ENCODE measurements at places on chromosomes 1 and 21.

- DNase-seq: no peak
Observed at GRCh38 chr1:209486861-209487593, 96.5 kb upstream of the CAMK1G start.

GRCh38 chr1:238982736-238983135 lies 403.6 kb upstream of the CHRM3 start:
- DNase-seq: no peak

DNA sequence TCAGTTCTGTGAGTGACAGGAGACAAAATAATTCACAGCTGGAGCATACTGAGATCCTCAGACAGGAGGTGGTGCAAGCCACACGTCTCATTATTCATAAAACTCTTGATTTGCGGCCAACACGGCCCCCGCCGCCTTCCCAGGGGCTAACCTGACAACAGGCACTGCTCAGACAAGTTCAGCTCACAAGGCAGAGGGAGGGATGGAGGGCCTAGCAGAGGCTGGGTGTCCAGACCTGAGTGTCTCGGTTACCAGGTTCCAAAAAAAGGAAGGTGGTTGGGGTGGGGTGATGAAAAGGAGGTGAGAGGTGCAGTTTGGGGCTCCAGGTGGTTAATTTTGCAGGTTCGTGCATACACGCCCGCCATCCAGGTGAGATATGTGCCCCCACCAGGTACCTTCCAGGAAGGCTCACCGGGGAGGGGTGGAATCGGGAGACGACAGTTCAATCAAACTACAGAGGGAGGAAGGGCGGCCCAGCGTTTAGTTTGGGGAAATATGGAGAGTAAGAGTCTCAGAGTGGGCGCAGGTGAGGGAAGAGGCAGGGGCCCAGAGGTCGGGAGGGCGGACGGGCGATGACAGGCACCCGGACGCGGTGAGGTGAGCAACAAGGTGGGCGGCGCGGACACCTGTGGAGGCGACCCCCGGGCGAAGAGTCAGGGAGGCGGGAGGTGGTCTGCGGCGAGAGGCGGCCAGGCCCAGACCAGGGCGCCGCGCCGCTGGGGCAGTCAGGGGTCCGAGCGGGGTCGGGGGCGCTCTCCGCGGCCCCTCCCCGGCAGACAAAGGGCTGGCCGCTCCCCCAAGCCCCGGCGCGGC lies 629 bp downstream of the CTNNBIP1 start:
- DNase-seq: no peak

DNA sequence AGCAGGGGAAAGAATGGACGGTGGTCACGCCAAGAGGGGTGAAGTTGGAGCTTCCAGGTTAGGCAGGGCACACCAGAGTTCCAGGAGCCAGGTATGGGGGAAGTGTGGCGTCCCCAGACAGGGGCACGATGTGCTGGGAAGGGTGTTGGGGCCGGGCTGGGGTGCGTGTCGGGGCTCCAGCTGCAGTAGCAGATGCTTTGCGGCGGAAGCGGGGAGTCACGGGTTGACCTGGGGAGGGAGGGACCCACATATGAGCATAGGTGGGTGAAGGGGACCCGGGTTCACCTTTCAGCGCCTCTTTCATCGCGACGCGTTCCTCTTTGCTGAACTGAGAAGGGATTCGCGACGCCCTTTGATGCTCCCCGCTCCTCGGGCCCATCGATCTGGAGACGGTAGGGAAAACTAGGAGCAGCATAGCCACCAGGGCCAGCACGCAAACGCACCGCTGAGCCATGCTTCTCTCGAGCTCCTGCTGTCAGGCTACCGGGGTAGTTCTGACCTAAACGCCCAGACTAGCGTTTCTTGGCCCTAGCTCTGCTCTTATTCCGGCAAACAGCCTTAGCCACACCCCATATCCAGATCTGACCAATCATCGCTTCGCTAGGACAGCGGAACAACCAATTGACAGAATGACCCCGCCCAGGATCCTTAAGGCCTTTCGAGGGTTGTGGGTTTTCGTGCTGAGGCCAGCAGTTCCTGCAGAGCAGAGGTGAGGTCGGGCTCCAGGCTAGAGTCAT lies at the start of gene PM20D1:
Gene PM20D1, minus strand, starts transcription at position 514 of the 737 bp plus-strand sequence. Its CDS starts 60 bp downstream, at position 454.
- peak; percentile 87 for DNase-seq

GRCh38 chr1:208239473-208240381 lies 4.5 kb downstream of the PLXNA2 start:
- no peak for DNase-seq

DNA sequence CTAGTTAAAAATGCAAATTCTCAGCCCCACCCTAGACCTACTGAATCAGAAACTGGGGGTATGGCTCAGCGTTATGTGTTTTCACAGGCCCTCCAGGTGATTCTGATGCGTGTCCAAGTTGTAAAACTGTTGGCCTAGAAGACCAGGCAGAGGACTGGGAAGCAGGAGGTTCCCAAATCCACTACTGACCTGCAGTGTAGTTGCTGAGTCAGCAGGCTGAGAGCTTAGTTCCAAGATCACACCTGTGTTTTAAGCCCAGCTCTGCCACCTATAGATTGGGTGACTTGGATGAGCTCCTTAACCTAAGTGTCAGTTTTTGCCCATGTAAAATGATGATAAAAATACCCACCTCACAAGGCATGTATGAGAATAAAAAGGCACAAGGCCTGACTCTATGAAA lies 4.1 kb downstream of the GRHL3 start:
- DNase-seq: no peak

GRCh38 chr1:79090985-79091384 lies 84.5 kb upstream of the ADGRL4 start:
- no peak for DNase-seq

DNA sequence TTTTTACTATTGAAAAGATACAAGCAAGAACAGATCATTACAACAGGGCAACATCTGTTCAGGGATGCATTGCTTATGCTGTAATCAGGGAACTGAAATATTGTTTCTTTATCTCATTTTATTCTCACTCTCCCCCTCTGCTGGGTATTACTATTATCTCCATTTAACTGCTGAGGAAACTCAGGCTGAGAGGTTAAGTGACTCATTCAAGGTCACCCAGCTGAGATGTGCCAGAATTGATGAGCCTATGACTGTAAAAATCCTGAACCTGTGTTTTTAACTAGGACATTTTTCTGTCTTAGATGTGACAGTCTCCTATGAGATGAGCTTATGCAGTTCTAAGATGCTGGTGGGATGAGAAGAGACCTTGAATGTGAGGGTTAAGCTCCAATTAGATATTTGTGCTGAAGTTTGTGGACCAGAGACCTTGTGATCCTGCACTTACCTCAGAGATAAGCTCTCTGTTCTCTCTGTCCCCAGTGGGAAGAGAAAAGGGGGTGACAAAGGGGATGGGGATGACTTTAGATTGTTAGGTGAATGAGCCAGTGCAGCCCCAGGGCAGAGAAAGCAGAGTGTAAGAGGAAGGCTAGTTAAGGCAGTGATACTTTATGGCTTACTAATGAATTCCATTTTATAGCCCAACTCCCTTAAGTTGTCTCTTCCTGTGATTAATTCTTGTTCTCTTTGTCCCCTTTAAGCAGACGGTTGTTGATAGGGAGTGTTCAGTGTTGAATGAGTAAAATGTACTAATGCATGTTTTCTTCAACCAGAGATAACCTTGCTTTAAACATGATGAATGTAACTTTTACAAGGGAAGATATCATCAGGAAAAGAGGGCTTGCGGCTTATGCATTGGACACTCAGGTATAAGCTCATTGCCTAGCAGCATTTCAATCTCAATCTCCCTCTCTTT lies 111.4 kb downstream of the HLX start:
- no peak for DNase-seq
